ENCODE measurements at places on chromosomes 2 and 18.

- no peak for DNase-seq
Measured at GRCh38 chr2:195031411-195031810, 625.6 kb upstream of the SLC39A10 start.

- DNase-seq = no peak
Measured at GRCh38 chr18:43314941-43315340, 37.7 kb upstream of the SYT4 start.

- no peak for DNase-seq
Measured at GRCh38 chr2:239979243-239980023, 45.7 kb downstream of the NDUFA10 start.

DNA sequence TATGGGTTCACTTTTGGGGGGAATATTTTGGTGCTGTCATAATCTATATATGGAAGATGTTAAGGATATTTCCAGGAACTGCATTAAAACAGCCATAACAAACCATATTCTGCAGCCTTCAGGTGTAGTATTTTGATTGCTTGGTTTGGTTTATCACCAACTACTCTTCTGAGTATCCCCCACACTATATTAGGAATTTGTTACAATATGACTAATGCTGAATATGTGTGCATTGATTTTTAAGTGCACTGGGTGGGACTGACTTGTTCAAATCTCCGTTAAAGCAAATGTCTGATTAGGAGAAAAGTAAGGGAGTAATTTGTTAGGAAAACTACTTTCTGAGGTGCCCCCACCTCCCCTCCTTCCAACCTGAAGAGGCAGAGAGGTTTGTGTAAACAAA is 47.7 kb downstream of the SPTBN1 start:
- no peak for DNase-seq

DNA sequence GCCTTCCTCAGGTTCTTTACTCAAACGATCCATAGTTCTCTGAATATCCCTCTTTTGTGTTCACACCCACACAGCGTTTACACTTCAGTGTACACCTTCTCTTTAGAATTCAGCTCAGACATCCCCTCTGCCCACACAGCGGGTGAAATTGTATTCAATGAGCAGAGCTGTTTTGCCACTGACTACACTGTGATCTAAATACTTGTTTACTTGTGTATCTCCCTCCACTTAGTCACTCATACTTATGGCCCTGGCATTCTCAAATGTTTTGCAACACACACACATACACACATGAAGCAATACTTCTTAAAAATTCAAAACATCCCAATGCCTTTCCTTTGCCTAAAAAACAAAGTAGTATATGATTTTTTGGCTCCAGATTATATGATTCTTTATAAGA is 297.1 kb downstream of the TMX3 start:
- no peak for DNase-seq

- DNase-seq = no peak
Measured at GRCh38 chr2:23007631-23008235, 377.2 kb upstream of the KLHL29 start.
